ENCODE measurements at places on chromosomes 6 and 20. TPM values are rescaled to one million over a fixed set of nuclear protein-coding genes. Genes with fewer than 3 reads are reported as not detected.

The EDEM2 gene
- 27.5 TPM for total RNA-seq

The EPHA7 gene
- 0.33 TPM for total RNA-seq

The RBL1 gene
- 6.2 TPM for total RNA-seq

The PSMB1 gene
- total RNA-seq, result 266 TPM

The RUNX2 gene
- total RNA-seq, result 2.1 TPM

The SALL4 gene
- 0.34 TPM for total RNA-seq

The ID4 gene
- total RNA-seq, result 25.8 TPM

The RGS17 gene
- total RNA-seq, result 6.2 TPM

The IL17A gene
- not detected for total RNA-seq

The EDN1 gene
- total RNA-seq, result 7.7 TPM

The KCNB1 gene
- total RNA-seq, result 21.7 TPM

The DOK5 gene
- total RNA-seq, result 0.82 TPM

The TM9SF4 gene
- 17.2 TPM for total RNA-seq

The TPBG gene
- total RNA-seq, result 13.4 TPM

The IP6K3 gene
- total RNA-seq, result 1.1 TPM

The APCDD1L gene
- total RNA-seq, result not detected

The UBD gene
- total RNA-seq, result not detected

The ZNF165 gene
- total RNA-seq, result 0.68 TPM

The MDN1 gene
- total RNA-seq, result 24.2 TPM

The GJA10 gene
- not detected for total RNA-seq

The ARMC12 gene
- 0.98 TPM for total RNA-seq

The CASS4 gene
- 0.94 TPM for total RNA-seq

The GDAP1L1 gene
- total RNA-seq, result not detected

The FOXQ1 gene
- total RNA-seq, result 0.44 TPM

Data from subcutaneous adipose tissue (tissue), 4 donors.